ENCODE measurements at places on chromosomes 11 and 22.

GRCh38 chr22:40400159-40400558, 29.8 kb downstream of the SGSM3 start:
- DNase-seq, result no peak

GRCh38 chr22:32648486-32648885, 153.0 kb upstream of the TIMP3 start:
- no peak for DNase-seq

DNA sequence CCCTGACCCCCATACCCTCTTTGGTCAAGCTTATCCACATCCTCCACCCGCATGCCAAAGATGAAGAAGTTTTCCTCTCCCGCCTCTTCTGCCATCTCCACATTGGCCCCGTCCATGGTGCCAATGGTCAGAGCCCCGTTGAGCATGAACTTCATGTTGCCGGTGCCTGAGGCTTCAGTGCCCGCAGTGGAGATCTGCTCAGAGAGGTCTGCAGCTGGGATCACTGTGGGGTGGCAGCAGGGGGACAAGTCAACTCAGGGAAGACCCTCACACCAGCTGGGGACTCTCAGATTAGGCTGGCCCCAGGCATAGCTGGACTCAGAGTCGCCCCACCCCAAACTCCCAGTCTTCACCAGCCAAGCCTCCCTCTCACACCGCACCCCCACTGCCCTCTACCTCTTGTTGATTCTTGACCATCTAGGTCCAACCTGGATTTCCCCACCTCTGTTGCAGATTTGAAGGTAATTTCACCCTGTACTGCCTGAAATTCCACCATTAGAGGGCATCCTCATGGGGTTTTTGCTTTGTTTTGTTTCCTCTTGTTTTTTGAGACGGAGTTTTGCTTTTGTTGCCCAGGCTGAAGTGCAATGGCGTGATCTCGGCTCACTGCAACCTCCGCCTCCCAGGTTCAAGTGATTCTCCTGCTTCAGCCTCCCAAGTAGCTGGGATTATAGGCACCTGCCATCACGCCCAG, 6.6 kb upstream of the RASGRP2 start:
- DNase-seq, result no peak

- no peak for DNase-seq
These were observed 55.0 kb upstream of the GLYAT start for GRCh38 chr11:58786693-58787092.

DNA sequence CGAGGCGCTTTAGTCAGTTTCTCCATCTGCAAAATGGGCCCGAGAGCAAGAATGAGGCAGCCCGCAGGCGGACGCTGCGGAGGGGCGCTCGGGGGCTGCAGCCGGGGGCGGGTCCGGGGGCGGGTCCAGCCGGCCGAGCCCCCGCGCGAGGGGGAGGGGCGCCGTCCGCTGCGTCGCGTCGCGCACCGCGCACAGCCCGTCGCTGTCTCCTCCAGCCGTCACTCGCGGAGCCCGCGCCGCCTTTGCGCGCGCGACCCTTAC, 282 bp downstream of the PC start:
- DNase-seq, result no peak

DNA sequence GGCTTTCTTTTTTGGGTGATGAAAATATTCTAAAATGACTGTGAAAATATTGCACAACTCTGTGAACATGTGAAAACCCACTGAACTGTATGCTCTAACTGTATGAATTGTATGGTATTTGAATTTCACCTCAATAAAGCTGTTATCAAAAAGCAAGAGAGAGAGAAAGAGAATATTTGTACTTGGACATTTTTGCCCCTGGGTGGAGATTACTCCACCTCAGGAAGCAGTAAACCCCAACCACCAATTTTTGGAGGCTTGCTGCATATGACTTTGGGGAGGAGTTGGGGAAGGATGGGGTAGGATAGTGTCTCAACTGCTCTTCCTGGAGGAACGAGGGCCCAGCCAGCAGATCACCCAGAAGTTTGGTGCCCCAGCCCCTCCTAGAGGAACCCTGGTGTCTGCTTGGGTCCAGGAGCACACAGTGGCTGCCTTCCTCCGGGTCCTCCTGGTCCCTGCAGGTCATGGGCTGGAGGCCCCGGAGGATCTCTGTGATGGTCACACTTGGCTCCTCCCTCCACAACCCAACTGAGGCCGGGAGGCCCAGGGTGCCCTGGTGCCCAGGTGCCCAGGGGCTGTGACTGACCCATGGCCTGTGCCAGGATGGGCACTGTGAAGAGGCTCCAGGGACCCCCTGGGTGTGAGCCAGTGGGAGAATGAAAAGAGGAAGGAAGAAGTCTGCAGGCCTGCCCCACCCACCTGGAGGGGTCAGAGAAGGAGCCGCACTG, 15.3 kb upstream of the PICK1 start:
- no peak for DNase-seq

- no peak for DNase-seq
These were observed 272.0 kb downstream of the BLID start for GRCh38 chr11:121844016-121844415.

DNA sequence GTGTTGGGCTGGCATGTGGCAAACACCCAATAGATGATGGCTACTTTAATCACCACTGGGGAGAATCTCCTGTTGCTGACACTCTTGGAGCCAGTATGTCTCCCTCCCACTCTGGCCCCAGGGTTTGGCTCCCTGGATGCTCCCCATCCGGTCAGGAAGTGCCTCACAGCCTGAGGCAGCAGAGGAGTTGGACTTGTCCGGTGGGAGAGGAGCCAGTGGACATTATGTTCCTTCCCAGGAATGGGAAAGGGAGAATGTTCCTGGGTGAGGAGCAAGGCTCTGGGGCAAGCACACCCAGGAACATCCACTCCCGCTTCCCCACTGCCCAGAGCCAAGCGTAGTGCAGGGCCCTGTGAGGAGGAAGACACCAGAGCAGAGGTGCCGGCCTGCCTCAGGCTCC, 84.6 kb upstream of the NAV2 start:
- no peak for DNase-seq

- peak; percentile 24 for DNase-seq
These were observed 1.1 kb downstream of the SYTL2 start for GRCh38 chr11:85809863-85810262.

DNA sequence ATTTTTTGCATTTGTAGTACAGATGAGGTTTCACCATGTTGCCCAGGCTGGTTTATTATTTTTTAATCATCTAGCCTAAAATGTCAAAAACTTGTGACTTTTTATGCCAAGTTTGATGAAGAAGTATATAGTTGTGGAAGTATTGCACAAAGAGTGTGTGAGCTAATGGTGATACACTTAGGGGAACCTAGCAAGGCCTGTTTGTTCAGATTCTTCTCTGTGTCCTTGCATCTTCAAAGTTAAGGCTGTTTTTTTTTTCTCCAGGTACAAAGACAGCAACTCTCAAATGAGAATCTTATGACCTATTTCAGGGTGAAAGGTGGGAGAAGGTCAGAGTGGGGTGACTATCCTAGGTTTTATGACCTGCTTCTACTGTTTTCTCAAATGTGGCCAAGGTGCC, 7.3 kb downstream of the SLCO2B1 start:
- DNase-seq, result no peak

DNA sequence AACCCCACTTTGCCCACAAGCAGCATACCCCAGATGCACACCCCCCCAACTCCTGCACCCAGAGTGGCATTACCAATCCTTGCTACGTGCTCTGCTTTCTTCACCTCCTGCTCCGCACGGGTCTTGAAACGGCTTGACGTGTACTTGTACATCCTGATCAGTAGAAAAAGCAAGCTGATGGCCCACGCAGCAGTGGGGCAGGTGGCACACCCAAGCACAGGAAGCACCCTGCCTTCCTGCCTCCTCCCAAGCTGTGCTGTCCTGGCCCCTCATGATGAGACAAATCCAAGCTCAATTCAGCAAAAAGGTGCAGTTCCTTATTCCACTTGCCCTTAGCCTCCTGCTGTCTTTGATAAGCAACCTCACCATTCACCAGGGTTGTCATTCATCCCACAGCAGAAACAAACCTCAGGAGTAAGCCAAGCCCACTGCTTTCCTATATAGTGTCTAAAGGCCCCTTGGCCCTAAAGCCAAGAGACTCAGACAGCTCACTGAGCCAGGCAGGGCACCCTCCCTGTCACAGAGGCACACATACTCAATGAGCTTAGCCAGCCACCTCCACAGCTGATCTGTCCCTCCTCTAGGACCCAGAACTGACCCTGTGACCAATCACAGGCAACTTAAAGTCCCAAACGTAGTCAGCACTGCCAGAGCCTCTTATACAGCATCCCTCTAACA, 27.8 kb downstream of the MORC2 start:
- no peak for DNase-seq

DNA sequence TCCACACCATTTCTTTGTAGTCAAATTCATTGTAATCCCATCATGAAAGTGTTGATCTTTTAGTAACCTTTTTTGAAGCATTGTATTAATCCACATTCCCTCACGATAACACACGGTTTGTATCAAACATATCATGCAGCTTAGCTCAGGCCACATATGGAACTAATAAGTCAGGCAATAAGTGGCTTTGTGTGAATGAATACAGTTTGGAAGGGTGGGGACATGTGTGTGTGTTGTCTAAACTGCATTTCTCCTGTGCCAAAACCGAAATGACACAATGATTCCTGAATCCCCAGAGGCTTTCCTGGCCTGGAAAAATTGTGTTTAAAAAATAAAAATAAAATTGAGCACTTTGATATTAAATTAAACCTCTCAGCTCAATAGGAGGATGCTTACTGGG, 98.3 kb downstream of the WNT11 start:
- no peak for DNase-seq

GRCh38 chr22:45007391-45008185, 2.2 kb downstream of the PHF21B start:
- DNase-seq, result peak; percentile 88

GRCh38 chr22:29975494-29975893, 92.5 kb downstream of the MTMR3 start:
- no peak for DNase-seq

- no peak for DNase-seq
These were observed 2.7 kb upstream of the TSGA10IP start for GRCh38 chr11:65942531-65942930.

DNA sequence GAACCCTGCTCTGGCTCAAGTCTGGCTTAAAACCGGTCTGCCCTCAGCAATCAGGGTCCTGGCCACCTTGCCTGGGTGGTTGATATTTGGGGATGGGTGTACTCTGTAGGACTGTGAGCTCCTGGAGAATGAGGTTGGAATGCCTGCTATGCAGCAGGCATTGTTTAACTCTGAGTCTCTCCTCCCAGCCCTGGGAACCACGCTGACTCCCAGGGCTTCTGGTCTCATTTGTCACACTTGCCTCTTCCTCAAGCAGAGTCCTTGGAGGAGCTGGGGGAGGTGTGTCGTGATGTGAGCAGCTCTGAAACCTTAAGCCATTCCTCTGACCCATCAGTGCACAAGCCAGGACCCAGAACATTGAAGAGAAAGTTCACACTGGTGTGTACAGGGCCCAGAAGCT, 340.1 kb downstream of the MN1 start:
- DNase-seq, result no peak

DNA sequence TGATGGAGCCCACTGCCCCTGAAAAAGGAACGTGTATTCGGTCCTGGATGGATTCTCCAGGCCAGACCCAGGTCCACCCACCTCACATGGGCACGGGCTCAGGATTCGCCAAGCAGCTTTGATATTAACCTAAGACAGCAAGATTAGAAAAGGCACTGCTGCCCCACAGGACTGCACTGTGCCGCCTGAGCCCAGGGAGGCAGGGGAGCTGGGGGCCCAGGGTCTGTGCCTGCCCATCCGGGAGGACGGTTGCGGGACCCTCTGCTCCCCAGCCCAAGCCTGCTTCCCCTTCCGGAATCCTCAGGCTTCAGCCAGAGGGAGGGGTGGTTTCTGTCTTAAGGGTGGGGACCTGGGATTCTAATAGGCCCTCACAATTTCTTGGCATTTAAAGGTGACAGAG, 13.5 kb upstream of the VSIG10L2 start:
- no peak for DNase-seq

DNA sequence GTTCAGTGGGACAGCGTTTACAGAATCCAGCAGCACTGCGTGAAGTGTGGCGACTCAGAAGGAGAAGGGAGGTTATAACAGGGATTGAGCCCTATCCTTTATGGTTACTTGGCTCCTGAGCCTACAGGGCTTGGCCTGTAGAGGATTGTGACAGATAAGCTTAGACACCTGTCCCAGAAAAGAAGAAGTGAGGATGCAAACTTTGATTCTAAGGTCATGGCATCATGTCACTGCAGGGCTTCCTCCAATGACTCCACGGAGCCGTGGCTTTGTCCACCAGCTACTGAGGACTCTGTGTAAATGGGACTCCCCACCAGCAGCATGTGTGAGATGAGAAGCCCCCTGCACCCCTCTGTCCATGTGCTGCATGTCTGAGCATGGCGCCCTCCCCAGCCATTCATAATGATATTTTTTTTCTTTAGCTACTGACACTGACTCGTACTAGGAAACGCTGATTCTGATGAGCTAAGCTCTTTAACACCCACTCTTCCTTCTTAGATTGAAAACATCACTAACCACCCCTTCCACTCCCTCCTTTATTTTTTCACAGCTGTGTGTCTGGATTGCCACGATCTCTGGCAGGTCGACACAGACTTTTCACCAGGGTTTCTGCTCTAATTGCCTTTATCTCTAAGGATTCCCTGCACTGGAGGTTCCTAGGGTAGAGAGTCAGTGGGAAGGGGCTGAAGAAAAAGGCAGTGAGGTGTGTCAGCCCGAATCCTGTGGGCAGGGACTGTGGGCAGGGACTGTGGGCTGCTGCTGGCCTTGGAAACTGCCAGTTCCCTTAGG, 65.5 kb upstream of the TTC12 start:
- DNase-seq, result no peak

GRCh38 chr11:112525844-112526590, 265.4 kb upstream of the PLET1 start:
- DNase-seq, result no peak

DNA sequence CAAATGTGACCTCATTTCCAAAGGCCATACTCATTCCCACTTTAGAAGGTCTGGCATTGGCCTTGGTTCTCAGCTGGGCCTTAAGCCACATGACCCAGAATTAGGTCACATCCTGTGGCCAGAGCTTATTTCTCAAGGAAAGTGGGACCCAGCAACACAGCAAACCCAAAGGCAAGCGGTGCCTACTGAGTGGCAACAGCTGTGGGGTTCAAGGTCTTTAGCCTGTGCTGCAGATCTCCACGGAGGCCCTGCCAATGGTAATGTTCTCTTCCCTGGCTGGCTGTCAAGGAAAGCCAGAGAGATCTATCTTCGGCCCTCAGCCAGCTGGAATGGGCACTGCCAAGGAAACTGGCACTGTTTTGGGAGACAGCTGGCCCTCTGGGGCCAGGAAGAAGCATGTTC, 41.5 kb upstream of the TP53I11 start:
- DNase-seq, result no peak

DNA sequence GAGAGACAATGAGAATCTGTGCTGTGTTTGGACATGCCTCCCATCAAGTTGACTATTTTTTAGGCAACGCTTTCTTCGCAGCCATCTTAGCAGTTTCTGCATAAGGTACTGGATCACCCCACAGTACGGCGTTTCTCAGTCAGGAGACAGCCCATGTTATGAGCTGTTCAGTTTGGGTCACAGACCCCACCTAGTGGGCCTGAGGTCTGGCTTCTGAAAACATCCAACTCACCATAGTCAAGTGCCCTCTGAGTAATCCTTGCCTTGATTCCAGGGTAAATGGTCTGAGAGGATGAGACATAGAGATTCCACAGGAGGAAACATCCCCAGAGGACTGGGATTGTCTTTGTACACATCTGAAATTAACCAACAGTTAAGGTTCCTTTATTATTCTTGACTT, 7.2 kb downstream of the BPIFC start:
- DNase-seq, result no peak

GRCh38 chr11:67289226-67289650, at the start of gene ANKRD13D:
TSS of gene ANKRD13D (plus strand) at chr11:67289303. CDS start at chr11:67289461, 158 bp downstream.
- DNase-seq, result no peak

GRCh38 chr22:47796128-47796908, 1033.9 kb downstream of the TBC1D22A start:
- DNase-seq, result no peak

GRCh38 chr11:46315033-46315738, 32.1 kb upstream of the DGKZ start:
- DNase-seq, result peak; percentile 73
